ENCODE measurements at places on chromosomes 12 and 14. TPM values are rescaled to one million over a fixed set of nuclear protein-coding genes. Genes with fewer than 3 reads are reported as not detected.

Gene KRT74
- total RNA-seq, result not detected

Gene SLC10A1
- total RNA-seq, result not detected

Gene SDR9C7
- not detected for total RNA-seq

Gene CISTR
- total RNA-seq, result not detected

Gene GCH1
- 0.90 TPM for total RNA-seq

Gene TMEM253
- total RNA-seq, result not detected

Gene TMTC1
- total RNA-seq, result 115 TPM

Gene DNAAF2
- 3.5 TPM for total RNA-seq

Measured in smooth muscle cell of the coronary artery (primary cell).